ENCODE measurements at places on chromosomes 1 and 21. TPM values are rescaled to one million over a fixed set of nuclear protein-coding genes. Genes with fewer than 3 reads are reported as not detected.
A peak's percentile ranks its signal among the peaks of the same experiment; 100 is the strongest.

DNA sequence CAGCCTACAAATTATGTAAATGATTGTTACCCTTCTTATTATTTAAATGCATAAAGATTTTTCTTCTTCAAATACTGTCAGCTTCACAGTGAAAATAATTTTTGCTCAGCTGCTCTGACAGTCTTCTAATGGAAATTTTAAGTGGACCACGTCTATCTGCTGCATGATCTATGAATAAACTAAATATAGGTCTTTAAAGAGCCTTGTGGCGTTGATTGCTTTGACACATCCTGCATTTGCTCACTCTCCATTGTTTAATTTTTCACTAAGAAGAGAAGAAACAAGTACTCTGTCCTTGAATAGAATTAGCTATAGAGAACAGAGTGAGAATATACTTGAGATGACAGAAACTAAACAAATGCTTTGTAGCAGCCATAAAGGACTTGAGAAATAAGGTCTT is 826.1 kb downstream of the MRPL39 start:
- DNase-seq, result no peak

SYT11 gene
- 1.6 TPM for total RNA-seq

GRCh38 chr1:224624432-224624831 is 8.3 kb downstream of the CNIH3 start:
- no peak for DNase-seq

TMPRSS2 gene
- total RNA-seq, result 624 TPM

MPZ gene
- total RNA-seq, result 2.1 TPM

- no peak for DNase-seq
Observed at GRCh38 chr1:7229186-7229585, 443.9 kb downstream of the CAMTA1 start.

DNA sequence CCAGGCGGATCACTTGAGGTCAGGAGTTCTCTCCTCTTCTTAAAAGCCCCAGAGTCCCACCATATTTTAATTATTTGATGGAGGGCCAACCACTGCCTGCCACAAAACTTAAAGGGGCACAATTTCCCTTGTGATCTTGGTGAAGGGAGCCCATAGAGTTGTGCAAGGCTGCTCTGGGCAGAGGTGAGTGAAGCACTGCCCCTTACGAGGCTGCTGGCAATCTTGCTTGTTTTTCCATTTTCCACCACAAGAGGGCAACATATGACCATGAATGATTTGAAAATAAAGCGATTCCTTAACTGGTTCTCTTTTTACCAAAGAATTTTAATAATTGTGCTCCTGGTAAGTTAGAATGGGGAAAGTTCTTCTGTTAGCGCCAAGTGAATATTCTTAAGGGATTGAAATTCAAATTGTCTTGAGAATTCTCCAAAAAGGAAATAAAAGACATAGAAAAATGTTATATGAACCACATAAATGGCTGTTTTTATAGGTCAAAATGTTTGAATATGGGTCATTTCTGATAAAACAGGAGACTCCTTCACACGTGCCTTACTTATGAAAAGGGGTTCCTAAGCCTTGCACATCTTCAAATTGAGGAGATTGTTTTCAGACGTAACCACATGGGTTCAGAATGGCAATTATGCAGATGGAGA is 22.7 kb downstream of the PGM1 start:
- DNase-seq, result peak; percentile 90

- no peak for DNase-seq
Observed at GRCh38 chr1:50474859-50475809, 51.9 kb upstream of the DMRTA2 start.

DNA sequence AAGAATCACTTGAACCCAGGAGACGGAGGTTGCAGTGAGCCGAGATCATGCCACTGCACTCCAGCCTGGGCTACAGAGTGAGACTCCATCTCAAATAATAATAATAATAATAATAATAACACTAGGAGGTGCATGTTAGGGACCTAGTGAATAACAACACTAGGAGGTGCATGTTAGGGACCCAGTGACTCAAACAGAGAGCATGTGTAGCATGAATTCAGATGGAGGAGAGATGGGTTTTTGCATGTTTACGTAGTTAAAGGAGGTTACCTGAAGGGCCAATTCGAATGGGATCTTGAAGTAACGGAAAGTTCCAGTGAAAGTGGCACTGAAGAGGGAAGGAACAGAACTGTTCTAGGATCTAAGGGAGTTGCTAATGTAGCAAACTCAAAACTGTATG is 7.1 kb upstream of the KCNK1 start:
- no peak for DNase-seq

DNA sequence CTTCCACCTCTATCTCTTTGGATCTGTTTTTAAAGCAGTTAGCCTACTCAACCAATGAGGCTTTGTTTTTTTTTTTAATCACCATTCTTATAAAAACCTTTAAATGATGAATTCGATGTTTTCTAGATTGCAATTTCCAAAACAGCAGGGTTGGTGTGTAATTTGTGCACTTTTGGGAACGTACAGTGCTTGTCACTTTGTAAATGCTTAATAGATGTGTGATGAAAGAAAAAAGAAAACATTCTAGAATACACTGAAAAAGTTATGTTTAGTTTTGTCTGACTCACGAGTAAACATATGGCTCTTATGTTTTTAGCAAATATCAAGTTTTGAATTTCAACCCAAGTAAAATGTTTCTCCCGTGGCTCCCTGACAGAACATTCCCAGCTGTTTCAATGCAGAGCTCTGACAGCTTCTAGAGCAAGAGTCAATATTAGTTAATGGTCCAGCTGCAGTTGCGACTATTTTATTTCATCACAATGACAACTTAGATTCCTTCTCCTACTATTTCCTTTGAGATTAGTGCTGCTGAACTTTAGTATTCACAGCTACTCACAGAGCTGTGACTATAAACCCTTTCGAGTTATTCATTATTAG is 362.5 kb upstream of the ADAMTS5 start:
- DNase-seq, result peak; percentile 14

DNA sequence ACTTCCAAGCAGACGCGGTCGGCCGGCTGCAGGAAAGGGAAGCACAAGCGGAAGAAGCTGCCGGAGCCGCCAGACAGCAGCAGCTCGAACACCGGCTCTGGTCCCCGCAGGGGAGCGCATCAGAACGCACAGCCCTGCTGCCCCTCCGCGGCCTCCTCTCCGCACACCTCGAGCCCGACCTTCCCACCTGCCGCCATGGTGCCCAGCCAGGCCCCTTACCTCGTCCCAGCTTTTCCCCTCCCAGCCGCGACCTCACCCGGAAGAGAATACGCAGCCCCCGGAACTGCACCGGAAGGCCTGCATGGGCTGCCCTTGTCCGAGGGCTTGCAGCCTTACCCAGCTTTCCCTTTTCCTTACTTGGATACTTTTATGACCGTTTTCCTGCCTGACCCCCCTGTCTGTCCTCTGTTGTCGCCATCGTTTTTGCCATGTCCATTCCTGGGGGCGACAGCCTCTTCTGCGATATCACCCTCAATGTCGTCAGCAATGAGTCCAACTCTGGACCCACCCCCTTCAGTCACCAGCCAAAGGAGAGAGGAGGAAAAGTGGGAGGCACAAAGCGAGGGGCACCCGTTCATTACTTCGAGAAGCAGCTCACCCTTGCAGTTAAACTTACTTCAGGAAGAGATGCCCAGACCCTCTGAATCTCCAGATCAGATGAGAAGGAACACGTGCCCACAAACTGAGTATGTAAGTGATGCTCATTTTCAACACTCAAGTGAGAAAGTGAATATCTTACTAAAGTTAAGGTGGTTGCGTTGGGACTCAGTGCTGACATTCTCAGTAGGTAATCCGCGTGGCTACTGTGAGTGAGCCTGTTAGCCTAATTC is 25.5 kb downstream of the UTS2 start:
- peak; percentile 18 for DNase-seq

LHX4 gene
- total RNA-seq, result 0.41 TPM

DNA sequence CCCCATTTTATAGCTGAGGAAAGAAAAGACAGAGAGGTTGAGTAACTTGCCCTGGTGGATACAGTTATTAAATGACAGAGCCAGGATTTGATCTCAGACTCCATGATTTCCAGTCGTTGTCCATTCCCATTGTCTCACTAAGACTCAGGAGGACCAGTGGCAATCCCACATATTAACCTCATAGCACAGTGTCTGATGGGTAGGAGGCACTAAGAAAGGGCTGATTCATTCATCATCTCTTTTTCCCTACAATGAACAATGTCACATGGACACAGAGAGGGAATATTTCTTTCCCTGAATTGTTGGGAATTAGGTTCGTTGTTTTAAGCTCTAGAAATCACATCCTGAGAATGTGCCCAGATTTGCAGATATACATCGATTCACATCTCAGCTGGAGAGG is 99.9 kb downstream of the PBX1 start:
- DNase-seq, result no peak

DNA sequence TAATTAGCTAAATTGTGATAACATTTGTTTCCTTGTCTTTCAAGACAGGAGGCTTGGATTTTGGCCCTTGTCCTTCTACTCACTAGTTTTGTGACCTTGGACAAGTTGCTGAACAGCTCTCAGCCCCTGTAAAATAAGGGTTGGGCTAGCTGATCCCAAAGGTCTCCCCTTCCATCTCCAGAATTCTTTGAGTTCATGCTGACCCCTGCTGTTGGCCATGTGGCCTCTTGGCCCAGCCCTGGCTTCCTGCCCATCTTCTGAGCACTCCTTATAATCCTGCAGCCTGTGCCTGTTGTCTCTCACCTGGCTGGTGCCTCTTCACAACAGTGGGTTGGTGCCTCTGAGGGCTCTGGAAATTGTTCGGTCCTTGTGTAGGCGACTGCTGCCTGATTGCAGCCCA is 10.1 kb downstream of the PTGFRN start:
- peak; percentile 56 for DNase-seq

GJA8 gene
- total RNA-seq, result not detected

TFF2 gene
- total RNA-seq, result 1.1 TPM

CD52 gene
- 13.1 TPM for total RNA-seq

DNA sequence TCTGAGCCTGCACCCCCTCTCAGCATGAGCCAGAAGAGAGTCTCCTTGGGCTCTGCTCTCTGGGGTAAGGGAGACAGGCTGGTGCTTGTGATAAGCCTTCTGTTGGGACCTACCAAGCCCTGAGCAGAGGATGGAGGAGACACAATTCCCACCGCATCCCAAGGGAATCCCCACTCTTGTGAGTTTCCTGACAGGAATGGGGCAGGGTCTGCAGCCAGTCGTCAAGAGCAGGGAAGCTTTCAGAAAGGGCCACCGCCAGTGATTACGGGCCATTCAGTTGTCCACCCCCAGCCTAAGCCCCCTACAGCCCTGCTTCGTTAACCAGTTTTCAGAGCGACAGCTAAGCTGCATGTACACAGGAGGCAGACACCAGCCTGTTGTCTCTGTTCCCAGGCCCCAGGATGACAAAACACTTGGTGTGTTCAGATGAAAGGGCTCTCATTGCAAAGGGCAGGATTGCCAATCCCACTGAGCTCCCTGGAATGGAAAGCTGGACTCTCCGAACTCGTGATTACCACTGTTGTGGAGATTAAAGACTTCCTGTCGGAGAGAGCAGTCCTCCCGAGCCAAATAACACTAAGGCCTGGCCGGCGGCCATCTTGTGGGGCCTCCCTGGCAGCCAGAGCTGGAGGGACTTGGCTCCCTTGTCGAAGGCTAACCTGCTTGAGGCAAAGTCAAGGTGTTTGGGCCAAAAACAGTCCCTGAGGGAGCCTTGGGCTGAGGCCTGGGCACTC is 37.4 kb upstream of the SLC30A1 start:
- DNase-seq, result no peak

- no peak for DNase-seq
Observed at GRCh38 chr1:63190171-63190570, 132.2 kb upstream of the FOXD3 start.

EXO1 gene
- total RNA-seq, result 7.4 TPM

MT1HL1 gene
- not detected for total RNA-seq

GPR153 gene
- total RNA-seq, result 28.3 TPM

GRCh38 chr1:58670181-58670580 is 29.7 kb downstream of the MYSM1 start:
- no peak for DNase-seq

DNA sequence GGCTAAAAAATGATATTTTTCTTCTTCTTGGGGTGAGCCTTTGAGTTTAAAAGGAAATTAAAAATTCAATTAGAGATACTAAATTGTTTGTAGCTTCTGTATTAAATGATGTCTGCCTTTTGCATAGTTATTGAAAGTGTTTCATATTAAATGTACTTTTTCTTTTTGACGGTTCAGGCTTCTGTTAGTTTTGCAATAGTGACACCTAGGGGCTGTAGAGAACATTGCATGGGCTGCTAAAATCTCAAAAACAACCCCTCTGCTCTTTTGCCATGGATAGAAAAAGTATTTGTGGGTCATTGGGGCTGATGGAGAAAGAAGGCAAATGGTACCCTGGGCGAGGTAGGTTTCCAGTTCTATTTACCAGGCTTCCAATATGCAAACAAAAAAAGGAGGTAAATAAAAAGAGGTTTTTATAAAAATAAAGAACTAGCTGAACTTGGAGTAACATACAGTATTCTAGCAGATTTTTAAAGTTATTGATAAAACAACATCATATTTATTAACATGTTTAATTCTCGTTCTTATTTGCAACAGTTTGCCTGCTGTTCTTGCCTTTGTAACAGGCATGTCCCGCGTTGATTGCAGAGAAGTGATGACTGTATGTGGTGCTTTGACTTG is 115.4 kb upstream of the HOOK1 start:
- DNase-seq, result no peak

- no peak for DNase-seq
Observed at GRCh38 chr1:43437031-43437973, 16.4 kb downstream of the HYI start.

USH2A gene
- total RNA-seq, result 0.03 TPM

DNA sequence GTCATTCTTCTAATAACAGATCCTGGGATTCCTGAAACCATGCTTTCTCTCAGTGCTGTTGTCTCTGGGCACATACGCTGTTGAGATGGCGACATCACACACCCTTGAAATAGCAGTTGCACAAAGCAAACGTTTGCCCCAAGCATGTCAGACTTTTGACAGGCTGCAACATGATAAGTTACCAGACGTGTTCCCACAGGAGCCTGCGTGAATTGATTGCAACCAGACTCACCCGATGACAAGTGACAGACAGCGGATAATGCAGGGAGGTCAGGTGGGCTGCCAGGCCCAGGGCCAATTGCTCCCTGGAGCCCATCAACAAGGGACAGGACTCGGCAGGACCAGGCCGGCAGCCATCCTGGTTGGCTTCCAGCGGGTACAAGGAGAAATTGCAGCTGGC is 310.9 kb downstream of the SIPA1L2 start:
- DNase-seq, result peak; percentile 53

All from mucosa of descending colon (tissue), 3 donors.